ENCODE measurements at places on chromosomes 16 and 17.

DNA sequence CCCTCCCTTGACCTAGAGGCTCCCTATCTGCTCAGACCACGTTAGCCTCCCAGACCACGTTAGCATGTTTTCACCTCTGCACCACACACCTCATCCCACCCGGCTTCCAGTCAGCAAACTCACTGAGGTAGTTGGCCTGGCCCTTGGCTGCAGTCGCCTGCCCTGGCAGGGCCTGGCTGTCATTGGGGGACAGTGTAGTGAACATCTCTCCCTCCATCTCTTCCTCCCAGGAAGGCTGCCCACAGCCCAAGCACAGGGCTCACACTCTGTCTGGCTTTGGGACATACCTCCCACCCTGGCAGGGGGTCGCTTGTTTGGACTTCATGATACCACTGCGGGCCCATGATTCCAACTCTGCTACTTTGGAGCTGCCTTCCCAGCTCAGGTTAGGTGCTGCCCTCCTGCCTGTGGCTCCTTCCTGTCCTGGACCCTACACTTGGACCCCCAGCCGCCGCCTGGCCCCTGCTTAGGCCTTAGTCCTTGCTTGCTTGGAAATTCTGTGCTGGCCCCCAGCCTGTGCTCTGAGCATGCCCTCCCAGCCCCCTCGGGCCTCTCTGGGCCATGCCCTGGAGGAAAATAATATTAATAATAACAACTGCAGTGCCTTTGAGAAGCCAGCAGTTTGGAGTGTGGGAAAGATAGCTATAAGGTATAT is 167.7 kb downstream of the COPRS start:
- no peak for DNase-seq

- no peak for DNase-seq
These were observed 43.0 kb downstream of the BEAN1 start for GRCh38 chr16:66469947-66470546.

GRCh38 chr16:25395528-25395927 is 137.9 kb upstream of the ZKSCAN2 start:
- DNase-seq, result no peak

DNA sequence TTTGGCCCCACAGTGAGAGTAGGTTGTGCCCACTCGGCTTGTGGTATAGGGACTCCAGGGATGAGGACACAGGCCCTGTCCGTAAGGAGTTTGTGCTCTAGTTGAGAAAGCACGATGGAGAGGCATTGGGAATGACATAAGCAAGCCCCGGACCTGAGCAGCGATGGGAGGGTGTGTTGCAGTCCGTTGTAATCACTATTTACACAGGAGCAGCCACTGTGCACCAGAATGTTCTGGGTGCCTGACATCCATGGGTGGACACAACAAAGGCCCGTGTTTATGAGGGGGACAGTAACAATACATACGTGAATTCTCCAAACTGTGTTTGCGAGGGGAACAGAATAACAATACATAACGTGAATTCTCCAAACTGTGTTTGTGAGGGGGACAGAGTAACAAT is 86.8 kb downstream of the NPIPB11 start:
- no peak for DNase-seq

DNA sequence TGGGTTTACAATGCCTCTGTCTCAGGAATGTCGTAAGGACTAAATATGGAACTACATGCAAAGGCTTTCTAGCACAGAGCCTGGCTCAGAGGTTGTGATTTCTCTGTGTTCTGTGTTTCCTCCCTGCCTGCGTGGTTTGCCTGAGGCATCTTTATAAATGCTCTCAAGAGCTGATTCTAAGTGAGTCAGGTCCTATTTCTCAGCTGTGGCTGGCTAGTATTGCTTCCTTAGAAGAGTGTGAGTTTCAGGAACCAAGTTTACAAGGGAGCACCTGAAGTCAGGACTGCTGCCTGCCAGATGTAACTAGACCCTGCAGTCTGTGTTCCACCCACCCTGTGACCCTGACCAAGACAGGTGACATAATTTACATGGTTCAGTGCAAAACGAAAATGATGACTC is 8.0 kb upstream of the CCL1 start:
- peak; percentile 71 for DNase-seq

DNA sequence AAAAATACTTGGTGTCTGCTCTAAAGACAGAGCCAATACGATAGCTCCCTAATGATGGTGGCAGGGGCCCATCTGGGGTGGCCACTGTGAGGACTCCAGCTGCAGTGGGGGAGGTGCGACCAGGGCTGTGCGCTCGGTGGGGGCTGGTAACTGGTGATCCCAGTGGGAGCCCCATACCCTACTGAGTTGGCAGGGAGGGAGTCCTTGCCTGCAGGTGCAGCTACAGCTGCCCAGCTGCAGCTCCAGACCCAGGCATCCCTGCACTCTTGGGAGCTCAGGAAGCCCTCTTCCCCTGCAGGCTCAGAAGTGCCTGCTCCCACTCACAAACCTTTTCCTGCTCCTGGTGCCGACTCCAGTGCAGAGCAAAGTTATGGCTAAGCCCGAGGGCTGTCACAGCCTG is 31.2 kb upstream of the KIF2B start:
- no peak for DNase-seq

- DNase-seq, result no peak
These were observed 25.0 kb upstream of the MAPK3 start for GRCh38 chr16:30147843-30148510.

GRCh38 chr17:78745407-78746088 is 36.5 kb downstream of the CYTH1 start:
- DNase-seq, result peak; percentile 72

DNA sequence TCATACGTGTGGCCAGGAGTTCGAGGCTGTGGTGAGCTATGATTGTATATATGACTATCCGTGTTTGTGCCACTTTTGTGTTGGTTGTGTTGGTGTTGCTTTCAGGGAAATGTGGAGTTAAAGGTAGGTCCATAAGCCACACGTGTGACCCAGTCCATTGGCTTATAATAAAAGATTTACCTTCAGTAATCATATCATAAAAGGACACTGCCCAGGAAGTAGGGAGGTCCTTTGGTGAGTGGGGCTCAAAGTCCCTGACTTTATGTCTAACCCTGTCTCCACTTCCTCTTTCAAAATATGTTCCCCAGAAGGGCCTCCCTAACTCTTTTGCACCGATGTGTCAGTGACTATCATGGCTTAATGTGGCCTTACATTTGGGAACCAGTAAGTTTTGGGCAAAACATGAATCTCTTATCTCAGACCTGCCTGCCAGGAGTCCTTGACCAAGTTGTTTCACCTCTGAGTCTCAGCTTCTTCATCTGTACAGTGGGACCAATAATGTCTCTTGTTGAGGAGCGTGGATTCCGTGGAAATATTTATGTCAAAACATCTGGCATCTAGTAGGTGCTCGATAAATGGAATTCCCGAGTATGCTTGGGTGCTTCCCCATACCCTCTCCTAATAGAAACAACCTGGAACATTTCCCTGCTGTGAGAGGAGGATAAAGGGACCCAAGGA is 4.8 kb downstream of the TNP2 start:
- no peak for DNase-seq

DNA sequence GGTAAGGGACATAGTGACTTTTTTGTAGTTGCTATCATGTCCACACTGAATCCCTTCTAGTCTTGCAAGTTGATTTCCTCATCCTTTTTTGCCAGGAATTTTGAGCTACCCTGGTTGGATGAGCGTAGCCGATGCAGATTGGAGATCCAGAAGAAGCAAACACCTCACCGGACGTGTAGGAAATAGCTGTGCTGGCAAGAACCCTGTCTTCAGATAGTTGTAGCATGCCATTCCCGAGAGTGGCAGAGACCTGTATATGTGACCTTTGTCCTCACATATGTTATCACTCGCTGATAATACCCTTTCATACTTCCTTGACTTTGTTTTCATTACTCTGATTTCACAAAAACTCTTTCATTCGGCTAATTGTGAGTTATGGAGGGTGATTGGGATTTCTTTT is 6.2 kb upstream of the CASC3 start:
- no peak for DNase-seq

DNA sequence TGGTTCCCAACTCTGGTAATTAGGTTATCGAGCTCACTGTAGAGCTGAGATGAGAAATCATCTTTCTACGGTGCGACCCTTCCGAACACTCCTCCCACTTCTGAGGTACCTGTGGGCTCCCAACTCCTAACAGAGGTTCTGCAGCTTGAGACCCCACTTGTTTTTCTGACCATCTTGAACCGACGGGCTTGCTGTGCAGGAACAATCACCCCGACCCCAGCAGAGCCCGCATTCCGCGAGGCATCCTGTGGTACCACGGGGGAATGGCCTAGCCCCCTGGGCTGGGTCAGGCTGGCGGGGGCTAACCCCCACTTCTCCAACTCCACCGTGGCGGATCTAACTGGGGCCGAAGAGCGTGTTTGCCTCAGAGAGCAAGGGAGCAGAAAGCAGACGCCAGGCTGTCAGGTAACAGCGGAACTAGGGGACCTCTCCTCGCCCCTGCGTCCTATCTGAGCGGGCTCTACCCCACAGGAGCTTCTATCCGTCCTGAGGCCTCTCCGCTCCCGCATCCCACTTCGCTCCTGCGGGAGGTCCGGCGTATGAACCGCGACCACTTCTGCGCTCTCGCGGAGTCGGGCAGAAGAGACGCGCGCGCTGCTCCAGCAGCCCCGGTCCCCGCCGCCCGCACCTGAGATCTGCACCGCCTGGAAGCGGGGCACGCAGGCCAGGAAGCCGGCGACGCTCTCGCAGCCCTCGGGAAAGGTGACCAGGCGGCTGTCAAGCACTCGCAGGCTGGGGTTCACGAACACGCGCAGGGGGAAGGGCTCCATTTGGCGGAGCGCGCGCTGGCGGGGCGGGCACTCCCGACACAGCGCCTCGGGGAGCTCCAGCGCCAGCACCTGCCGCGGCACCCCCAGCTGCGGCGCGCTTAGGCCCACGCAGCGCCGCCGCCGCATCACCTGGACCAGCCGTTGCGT is 761 bp downstream of the PDF start:
- DNase-seq, result peak; percentile 12

- DNase-seq, result no peak
These were observed 28.0 kb upstream of the DDX52 start for GRCh38 chr17:37671028-37671823.

DNA sequence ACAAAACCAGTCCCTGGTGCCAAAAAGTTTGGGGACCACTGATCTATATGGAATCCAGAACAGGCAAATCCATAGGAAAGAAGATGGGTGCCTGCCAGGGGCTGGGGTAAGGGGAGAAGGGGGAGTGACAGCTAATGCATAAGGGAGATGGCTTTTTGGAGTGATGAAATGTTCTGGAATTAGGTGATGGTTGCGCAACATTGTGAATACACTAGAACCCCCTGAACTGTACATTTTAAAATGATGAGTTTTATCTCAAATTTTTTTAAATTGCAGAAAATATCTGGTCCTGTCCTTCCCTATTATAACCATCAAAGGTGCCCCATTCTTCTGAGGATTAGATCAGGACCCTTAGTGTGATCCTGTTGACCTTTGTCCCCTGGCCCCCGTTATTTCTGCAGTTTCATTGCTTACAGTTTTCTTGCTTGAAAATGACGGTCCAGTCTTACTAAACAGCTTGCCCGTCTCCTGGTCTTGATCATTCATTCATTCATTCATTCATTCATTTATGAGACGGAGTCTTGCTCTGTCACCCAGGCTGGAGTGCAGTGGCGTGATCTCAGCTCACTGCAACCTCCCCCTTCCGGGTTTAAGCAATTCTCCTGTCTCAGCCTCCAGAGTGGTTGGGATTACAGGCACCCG is 4.6 kb downstream of the BCO1 start:
- DNase-seq, result no peak

DNA sequence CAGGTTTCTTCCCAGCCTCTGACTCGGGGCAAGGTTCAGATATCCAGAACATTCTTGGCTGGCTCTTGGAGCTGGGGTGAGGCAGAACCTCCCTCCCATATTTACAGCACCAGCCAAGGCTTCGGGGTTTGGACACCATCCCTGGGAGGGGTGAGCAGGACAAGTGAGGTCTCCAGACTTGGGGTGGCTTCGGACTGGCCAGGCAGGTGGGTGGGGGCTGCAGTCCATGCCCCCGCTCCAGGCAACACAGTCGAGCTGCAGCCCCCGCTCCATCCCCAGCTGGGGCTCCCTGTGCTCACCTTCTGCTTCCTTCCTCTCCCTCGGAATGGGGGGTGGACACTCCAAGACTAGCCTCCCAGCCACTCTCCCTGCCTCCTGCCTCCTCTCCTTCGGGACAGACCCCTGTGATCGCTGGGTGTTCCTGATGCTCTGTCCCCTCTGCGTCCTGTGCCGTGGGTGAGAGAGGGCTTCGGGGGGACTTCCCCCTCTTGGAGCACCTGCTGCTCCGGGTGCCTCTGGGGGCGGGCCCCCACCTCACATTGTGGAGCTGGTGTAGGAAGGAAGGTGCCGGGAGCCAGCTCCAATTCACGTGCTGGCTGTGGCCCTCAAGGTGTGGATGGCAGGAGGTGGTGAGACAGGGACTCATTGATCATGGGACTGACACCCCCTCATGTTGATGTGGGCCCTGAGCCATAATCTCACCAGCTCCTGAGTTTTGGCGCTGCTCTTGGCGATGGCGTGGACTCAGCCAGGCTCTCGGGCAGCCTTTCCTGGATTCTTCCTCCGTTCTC is 189.2 kb downstream of the SEC14L1 start:
- DNase-seq, result no peak

- DNase-seq, result no peak
These were observed 10.7 kb downstream of the DNAAF1 start for GRCh38 chr16:84155771-84156170.

DNA sequence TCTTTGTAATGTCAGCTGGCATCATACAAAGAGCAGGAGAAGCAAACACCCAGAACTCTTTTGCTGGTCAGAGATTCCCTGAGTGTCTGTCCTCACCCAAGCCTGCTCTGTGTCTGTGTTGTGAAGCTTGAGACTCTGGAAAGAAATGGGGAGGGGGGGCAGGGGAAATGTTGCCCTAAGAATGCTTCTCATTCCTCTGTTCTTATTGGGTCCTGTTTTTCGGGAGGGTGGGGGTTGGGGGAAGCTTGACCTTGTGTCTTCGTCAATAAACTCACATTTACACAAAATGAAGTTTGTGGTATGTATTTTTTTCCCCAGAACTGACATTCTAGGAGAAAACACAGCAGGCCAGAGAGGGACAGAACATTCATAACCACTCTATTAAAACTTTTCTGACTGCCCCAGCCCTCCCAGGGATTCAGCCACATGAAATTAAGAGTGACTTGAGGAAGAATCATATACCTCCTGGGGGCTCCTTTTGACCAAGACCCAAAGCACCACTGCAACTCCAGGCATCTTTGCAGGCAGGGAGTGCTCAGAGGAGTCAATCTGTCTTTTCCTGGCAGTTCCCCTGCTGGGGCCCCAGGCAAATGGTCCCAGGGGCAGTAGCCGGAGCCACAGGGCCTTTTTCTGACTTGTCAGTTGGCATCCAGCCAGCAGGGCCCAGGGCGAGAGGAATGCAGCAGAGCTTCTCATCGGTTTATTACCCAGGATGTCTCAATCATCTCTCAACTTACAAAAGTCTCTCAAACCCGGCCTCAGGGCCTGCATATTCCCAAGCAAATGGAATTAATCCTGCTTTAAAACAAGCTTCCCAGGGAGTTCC is 5.1 kb upstream of the RASL10B start:
- no peak for DNase-seq

- no peak for DNase-seq
These were observed 43.4 kb downstream of the CYB5D2 start for GRCh38 chr17:4186357-4186881.

Data from suppressor macrophage (primary cell).